ENCODE measurements at places on chromosomes 4 and X.

GRCh38 chrX:150038986-150039599 is 100.8 kb upstream of the EOLA2 start:
- no peak for DNase-seq

- DNase-seq, result no peak
Observed at GRCh38 chrX:8743126-8743732, 11.3 kb upstream of the ANOS1 start.

- no peak for DNase-seq
Observed at GRCh38 chrX:68428431-68428830, 4.9 kb downstream of the OPHN1 start.

DNA sequence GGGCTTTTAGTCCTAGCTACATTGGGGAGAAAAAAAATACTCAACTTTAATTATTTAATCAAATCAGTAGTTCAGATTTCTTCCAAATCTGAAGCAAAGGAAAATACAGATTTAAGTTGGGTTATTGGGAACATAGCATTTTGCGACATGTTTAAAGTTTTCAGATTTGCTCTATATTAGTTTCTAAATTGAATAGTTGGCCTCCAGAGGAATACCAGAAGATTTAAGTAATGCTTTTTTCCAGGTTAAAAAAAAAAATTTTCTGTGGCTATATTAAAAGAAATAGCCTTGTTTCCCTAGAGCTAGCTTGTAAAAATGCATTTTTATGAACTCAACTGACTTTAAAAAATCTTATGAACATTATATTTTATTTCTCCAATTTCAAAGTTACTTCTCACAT is 115.9 kb downstream of the DDX53 start:
- DNase-seq, result no peak

GRCh38 chr4:152479428-152480026 is 56.4 kb downstream of the FBXW7 start:
- DNase-seq, result no peak

Measured in stimulated activated CD8-positive, alpha-beta memory T cell treated with anti-CD3 and anti-CD28 coated beads, Interleukin-7, amount 100 ng/mL, for 48 hours (primary cell).